ENCODE measurements at places on chromosomes 7 and 10.

- no peak overlapping the region for H3K27ac ChIP-seq
- no peak overlapping the region for H3K4me3 ChIP-seq
- no peak for DNase-seq
- H3K4me1 ChIP-seq: no peaks in the 10 kb centered on the region
- H3K27me3 ChIP-seq: no peaks in the 10 kb centered on the region
Measured at GRCh38 chr7:4154882-4155535, 527.1 kb upstream of the FOXK1 start.

GRCh38 chr7:93629291-93629801 lies 54.8 kb upstream of the CALCR start:
- H3K27me3 ChIP-seq: no peaks in the 10 kb centered on the region
- DNase-seq: no peak
- no peak overlapping the region for H3K4me3 ChIP-seq
- no peaks in the 10 kb centered on the region for H3K36me3 ChIP-seq

- no peak for DNase-seq
- H3K4me3 ChIP-seq: no peak overlapping the region
- H3K27ac ChIP-seq: no peak overlapping the region
- H3K27me3 ChIP-seq: no peaks in the 10 kb centered on the region
Measured at GRCh38 chr10:77686650-77687417, 49.2 kb upstream of the KCNMA1 start.

- H3K36me3 ChIP-seq: no peaks in the 10 kb centered on the region
- H3K27me3 ChIP-seq: no peaks in the 10 kb centered on the region
- no peak overlapping the region for H3K4me3 ChIP-seq
- no peak overlapping the region for H3K27ac ChIP-seq
- H3K4me1 ChIP-seq: no peaks in the 10 kb centered on the region
Measured at GRCh38 chr10:106540645-106541044, 623.9 kb downstream of the SORCS1 start.
